ENCODE measurements at places on chromosomes 11 and 22.

DNA sequence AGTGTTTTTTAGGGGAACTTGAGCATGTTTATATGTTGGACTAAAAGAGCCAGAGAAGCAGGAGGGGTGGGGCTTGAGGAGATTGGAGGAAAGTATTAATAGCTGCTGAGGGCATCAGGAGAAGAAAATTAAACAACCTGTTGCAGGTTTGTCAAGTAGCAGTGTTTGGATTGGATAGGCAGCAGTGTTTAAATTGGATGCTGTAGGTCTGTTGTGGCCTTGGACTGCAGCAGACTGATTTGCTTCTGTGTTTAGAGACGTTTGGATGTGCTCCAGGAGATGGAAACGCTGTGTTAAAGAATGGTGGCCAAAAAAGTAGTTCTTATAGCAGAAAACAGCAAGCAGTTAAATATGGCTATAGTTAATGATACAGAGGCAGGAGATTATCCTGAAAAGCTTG, 5.7 kb downstream of the EIF3L start:
- no peak for DNase-seq

- no peak for DNase-seq
These were observed 26.1 kb upstream of the RIC3 start for GRCh38 chr11:8194956-8195355.

GRCh38 chr11:13183094-13183825, 94.3 kb upstream of the BMAL1 start:
- DNase-seq: peak; percentile 9

DNA sequence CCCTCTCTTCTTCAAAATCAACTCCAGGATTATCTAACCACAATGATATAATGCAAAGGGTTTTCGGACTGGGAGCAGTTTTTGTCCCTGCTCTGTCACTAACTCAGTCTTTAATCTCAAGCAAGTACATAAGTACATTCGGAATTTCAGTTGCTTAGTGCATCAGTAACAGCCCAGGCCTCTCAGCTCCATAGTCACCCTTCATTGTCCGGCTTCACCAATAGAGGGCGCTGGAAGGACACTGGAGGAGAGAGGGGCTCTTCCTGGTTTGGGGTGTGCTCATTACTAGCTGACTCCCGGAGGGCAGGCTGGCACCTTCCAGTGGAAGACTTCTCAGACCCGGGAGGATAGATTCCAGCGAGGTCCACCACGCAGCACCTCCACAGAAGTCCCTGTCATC, 90.4 kb upstream of the PDGFD start:
- no peak for DNase-seq

- no peak for DNase-seq
These were observed 51.4 kb upstream of the NUP50 start for GRCh38 chr22:45112136-45112879.

DNA sequence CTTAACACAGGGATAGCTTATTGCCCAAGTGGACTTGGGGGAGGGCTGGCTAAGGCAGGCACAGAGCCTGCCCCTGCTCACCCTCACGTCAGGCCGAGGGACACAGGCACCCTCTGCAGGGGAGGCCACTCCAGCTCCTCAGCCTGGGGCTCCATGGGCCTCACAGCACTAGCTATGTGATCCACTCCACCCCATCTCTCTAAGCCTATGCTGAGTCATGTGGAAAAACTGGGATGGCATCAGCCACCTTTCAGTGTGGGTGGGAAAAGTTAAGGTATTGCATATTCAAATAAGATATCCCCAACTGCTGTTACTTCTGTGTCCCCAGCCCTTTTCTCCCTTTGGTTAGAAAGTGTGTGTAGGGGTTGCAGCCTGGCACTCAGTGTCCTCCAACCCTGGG, 22.3 kb downstream of the RANGAP1 start:
- DNase-seq: no peak
